Activated T-cell treated with anti-CD3 and anti-CD28 coated beads, Interleukin-2, amount 50 U/mL, for 72 hours (primary cell): ENCODE measurements at places on chromosomes 1 and 21. TPM values are rescaled to one million over a fixed set of nuclear protein-coding genes. Genes with fewer than 3 reads are reported as not detected.

DNA sequence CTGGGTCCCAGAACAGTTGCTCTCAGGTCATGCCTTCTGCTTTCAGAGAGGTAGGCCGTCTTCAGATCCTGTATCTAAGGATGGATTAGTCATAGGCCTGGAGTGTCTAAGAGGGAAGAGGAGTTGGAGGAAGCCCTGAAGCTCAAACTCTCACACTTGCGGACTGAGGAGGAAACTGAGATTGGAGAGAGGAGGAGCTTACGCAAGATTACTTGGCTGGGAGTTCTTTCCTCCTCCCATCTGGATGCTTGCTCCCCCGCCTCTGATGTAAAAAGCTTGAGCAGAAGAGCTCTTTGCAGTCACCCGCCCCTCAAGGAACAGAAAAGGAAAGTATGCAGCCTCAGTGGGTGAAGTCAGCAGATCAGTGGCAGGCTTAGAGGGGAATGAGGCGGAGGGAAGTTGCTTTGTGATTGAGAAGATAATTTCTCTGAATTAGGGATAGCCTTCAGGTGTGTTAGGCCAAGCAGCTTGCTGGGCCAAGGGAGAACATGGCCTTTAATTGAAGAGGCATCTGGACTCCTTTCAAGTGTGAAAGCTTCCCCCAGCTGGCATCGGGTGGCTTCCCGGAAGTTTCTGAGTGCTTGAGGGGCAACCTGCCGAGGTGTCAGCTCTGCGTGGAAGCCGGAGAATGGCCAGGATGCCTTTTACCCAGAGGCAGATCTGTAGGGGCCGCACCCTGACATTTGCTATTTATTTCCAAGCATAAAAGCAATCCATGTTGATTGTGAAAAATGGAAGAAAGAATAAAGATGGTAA is 6.6 kb downstream of the ADORA1 start:
- no peak for DNase-seq
- peaks cover 16% of the 10 kb centered on the region for H3K27me3 ChIP-seq
- H3K27ac ChIP-seq: no peak overlapping the region
- no peak overlapping the region for H3K4me3 ChIP-seq
- H3K4me1 ChIP-seq: peaks cover 7% of the 10 kb centered on the region
- no peaks in the 10 kb centered on the region for H3K36me3 ChIP-seq

- H3K36me3 ChIP-seq: no peaks in the 10 kb centered on the region
- H3K27me3 ChIP-seq: peaks cover 51% of the 10 kb centered on the region
- no peak for DNase-seq
- H3K4me1 ChIP-seq: peaks cover 8% of the 10 kb centered on the region
- H3K27ac ChIP-seq: no peak overlapping the region
Measured at GRCh38 chr1:10870493-10871096, 74.1 kb upstream of the CASZ1 start.

CGN gene
- 0.69 TPM for total RNA-seq

DNA sequence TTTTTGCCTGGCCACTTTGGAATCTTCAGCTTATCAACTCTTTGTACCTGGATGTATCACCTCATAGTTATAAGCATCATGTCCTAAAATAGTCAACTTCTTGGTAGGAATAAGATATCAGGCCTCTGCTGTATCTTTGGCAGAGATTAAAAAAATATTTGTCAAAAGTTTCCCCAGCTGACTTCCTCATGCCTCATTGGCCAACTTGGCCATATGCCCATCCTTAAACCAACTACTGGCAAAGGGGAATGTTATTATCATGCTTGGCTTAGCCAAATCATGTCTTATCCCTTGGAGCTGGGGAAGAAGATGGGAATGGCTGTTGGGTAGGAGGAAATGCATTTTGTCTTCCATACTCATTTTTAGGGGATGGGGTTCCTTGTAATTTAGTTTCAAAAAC is 23.4 kb downstream of the NFASC start:
- H3K36me3 ChIP-seq: no peaks in the 10 kb centered on the region
- no peak overlapping the region for H3K4me3 ChIP-seq
- H3K4me1 ChIP-seq: peaks cover 5% of the 10 kb centered on the region
- DNase-seq: no peak
- H3K27ac ChIP-seq: no peak overlapping the region
- H3K27me3 ChIP-seq: peaks cover 52% of the 10 kb centered on the region

PRKAA2 gene
- total RNA-seq: not detected

GRCh38 chr1:212254853-212255363 is 30.3 kb upstream of the PPP2R5A start:
- DNase-seq: no peak
- no peaks in the 10 kb centered on the region for H3K27me3 ChIP-seq
- peak overlapping the region; percentile 12 for H3K27ac ChIP-seq
- peak overlapping the region; percentile 16 for H3K4me3 ChIP-seq

DNA sequence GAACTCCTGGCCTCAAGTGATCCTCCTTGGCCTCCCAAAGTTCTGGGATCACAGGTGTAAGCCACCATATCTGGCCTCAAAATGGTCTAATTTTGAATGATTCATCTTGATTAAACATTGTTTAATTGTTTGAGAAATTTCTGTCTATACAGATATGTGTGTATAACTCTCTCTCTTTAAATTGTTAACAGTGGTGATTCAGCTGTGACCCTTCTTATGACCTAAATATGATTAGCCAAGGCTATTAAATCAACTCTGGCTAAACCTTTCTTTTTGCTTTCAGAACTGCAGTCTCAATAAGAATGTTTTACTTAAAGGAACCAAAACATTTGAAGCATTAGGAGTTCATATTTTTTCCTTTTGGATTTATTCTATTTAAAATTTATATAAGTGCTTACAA is 19.2 kb upstream of the B3GALT5 start:
- H3K27me3 ChIP-seq: no peaks in the 10 kb centered on the region
- no peaks in the 10 kb centered on the region for H3K36me3 ChIP-seq
- H3K4me3 ChIP-seq: no peak overlapping the region
- H3K27ac ChIP-seq: no peak overlapping the region

DNA sequence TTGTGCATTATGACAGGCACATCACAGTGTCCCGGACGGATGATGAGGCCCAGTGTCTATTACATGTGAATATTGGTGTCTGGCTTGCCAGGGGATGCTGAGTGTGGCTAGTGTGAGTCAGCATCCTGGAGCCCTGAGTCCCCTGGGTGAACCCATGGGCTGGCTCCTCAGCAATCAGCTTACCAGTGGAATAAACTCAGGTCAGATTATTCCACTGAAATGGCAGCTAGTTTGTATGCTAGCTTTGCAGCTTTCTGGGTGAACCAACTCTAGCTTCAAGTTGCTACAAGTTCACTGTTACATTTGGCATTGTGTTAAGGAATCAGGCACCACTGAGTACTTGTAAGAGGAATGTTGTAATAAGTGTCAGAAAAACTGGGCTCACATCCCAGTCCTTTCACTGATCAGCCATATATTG is 23.9 kb upstream of the RPTN start:
- no peaks in the 10 kb centered on the region for H3K36me3 ChIP-seq
- H3K27me3 ChIP-seq: peaks cover 19% of the 10 kb centered on the region
- H3K4me3 ChIP-seq: no peak overlapping the region

SLC25A34 gene
- total RNA-seq: 2.5 TPM

GRCh38 chr1:20437640-20438039 is 48.4 kb downstream of the CAMK2N1 start:
- H3K4me3 ChIP-seq: no peak overlapping the region
- no peaks in the 10 kb centered on the region for H3K36me3 ChIP-seq
- H3K27ac ChIP-seq: no peak overlapping the region
- H3K4me1 ChIP-seq: no peaks in the 10 kb centered on the region

OR6K3 gene
- total RNA-seq: not detected
